DMS53 (cell line): ENCODE measurements at places on chromosomes 5 and 9.

- no peak for DNase-seq
Measured at GRCh38 chr5:103340717-103341388, 82.3 kb downstream of the MACIR start.

GRCh38 chr9:38338342-38339018 is 54.0 kb upstream of the ALDH1B1 start:
- no peak for DNase-seq

GRCh38 chr5:175885813-175886212 is 14.4 kb downstream of the CPLX2 start:
- peak; percentile 24 for DNase-seq

GRCh38 chr9:16064771-16065170 is 511.9 kb downstream of the CCDC171 start:
- no peak for DNase-seq

DNA sequence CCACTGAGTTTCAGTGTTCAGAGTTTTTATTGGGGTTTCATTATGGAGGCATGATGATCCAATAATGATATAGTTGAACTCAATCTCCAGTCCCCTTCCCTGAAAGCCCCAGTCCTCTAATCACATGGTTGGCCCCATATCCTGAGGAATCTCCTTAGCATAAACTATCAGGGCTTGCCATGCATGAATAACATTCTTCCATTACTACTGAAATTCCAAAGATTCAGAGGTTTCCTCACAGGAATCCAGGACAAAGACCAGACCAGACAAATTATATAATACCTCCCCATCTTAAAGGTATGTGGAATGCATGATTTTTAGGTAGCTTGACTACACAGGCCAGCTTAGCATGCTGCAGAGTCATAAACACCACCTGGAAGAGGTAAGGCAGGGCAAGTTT is 15.5 kb upstream of the LRRTM2 start:
- DNase-seq = no peak

GRCh38 chr5:50667023-50667652 is 701 bp downstream of the PARP8 start:
- DNase-seq = peak; percentile 79

- no peak for DNase-seq
Measured at GRCh38 chr5:152804179-152804578, 399.1 kb upstream of the NMUR2 start.

- no peak for DNase-seq
Measured at GRCh38 chr9:3578786-3579185, 53.0 kb upstream of the RFX3 start.

DNA sequence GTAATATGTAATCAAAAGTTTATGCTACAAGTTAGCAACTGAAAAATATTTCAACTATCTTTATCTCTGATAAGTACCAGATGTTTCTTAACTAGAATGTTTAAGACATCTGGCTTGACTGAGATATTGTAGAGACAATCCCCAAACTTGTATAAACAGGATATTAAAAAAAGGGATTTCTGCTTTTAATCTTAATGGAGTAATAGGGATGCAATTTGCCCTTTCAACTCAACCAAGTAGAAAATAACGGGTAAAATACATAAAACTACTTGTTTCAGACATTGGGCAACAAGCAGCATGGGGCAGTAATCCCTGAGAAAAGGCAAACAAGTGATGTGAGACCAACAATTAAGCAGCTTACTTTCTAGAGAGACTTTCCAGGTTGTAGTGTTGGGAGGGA is 9.4 kb upstream of the ADAMTS12 start:
- no peak for DNase-seq

DNA sequence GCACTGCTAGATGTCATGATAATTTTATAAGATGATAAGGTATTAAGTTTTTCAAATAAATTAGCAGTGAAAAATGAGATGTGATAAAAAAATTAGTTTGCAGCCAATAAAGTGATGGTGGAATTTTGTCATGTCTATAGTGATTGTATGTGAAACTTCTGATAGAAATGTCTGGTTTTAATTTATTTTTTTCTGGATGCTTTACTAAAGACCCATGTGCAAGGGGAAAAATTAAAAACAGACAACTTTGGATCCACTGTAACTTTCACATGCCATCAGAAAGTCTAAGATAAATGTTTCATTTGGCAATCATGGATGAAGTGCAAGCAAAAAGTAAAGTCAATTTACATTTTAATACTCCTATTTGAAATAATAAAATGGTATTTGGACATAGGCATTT is 4.4 kb upstream of the NDUFS4 start:
- DNase-seq = no peak

DNA sequence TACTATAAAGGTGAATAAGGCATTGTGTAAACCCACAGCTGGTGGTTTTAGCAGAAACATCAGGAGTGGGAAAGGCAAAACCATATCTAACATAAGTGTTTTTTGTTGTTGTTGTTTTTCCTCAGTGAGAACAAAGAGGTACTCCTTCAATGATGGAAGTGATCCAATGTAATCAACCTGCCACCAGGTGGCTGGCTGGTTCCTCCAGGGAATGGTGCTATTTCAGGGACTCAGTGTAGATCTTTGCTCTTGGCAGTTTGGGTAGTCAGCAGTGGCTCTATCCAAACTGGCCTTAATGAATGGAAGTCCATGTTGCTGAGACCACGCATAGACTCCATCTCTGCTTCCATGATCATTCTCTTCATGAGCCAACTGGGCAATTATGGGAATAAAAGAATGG is 10.8 kb downstream of the DMRTA1 start:
- peak; percentile 64 for DNase-seq

DNA sequence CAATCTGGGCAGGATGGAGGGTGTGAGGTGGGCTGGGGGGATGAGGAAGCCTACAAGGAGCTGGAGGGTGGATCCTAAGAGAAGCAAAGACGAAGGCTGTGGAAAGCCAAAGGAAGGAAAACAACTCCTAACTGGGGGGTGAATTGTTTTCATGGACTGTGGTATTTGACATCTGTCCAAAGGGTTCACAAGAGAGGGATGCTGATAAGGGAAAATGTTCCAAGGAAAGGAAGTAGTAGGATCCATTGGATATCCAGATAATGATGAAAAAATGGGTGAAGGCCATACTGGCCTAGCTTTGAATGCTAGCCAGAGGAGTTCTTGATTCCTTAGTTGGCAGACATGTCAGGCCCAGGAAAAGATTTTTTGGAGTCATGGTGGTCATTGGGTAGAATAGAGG is 51.8 kb upstream of the FOXI1 start:
- DNase-seq = no peak

- DNase-seq = peak; percentile 81
Measured at GRCh38 chr9:129726322-129727160, 26.3 kb downstream of the PTGES start.

GRCh38 chr9:90774682-90775081 is 26.9 kb upstream of the SYK start:
- DNase-seq = peak; percentile 26

- DNase-seq = peak; percentile 77
Measured at GRCh38 chr5:60677850-60678664, 21.9 kb downstream of the DEPDC1B start.

- no peak for DNase-seq
Measured at GRCh38 chr9:4620881-4621555, 41.1 kb upstream of the PLPP6 start.

DNA sequence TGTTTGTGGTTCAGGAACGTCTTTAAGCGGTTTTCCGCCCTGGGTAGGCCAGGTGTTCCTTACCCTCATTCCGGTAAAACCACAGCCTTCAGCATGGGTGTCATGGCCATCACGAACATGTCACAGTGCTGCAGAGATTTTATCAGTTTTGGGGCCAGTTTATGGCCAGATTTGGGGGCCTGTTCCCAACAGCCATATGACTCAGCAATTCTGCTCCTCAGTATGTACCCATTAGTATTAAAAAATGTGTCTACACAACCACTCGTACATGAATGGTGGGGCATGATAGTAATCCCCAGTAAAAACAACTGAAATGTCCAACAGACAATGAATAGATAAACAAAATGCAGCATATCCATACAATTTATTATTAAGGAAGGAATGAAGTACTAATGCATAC is 51.9 kb upstream of the TTC23L start:
- no peak for DNase-seq

DNA sequence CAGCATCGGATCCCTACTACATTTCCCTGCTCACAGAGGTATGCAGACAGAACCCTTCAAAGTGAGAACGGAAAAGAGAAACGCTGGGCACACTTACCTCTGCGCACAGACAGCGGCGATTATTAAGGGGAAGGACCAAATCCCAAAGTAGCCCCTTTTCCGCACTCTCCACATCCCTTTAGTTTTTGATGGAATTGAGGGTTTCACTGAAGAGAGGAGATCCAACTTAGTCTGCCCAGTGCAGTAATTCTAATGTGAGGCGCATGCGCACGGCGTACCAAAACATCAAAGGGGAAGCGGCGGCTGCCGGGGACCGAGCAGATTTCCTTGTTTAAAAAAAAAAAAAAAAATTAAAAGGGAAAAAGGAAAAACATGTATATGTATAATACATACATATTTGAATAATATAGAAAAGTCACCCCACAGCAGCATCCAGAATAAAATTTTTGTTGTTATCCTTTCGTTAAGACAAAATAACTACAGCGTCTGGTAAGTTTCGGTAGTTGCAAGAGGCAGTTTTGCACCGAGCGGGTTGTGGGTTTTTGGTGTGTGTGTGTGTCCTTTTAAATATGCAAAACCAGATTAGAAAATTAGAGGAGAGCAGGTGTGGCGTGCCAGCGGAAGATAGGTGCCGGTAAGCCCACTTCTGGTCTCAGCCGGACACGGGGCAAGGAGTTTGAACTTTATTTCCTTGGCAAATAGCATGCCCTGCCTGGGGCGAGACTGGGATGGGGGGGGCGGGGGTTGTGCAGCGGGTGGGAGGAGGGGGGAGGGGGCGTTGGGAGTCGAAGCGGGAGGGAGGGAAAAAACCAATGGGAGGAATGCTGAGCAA is at the start of gene GABRB2:
TSS of gene GABRB2 (minus strand) at position 256 of the 832 bp plus-strand sequence. CDS start at position 174, 82 bp downstream.
- DNase-seq = peak; percentile 85

GRCh38 chr9:85208666-85209065 is 533.1 kb downstream of the AGTPBP1 start:
- no peak for DNase-seq

DNA sequence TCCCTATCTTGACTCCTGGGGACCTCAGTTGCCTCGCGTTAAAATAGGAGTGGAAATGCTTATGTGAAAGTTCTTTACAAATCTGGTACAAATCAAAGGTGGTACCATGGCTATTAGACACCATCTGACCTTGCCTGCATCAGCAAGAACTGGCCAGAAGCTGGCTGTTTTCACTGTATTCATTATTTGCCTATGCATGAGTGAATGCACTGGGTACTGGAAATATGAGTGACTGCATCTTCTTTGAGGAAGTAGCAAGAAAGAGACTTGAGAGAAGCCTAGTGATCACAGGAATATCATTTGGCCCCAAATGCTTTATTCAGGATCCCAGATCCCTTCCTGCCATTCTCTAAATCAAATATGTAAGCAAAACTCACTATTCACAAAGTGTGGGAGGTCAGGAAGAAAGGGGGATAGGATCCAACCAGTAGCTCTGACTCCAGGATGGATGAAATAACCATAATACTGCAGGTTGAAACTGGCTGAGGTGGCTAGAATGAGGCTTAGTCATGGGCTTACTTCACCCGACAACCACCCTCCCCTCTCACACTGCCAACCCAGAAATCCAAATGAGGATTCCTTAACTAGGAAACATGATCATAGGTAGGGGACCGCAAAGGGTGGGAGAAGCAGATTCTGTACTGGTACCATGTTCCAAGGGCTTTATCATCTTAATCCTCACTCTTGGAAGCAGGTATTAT is 56.7 kb downstream of the FAM114A2 start:
- DNase-seq = no peak

DNA sequence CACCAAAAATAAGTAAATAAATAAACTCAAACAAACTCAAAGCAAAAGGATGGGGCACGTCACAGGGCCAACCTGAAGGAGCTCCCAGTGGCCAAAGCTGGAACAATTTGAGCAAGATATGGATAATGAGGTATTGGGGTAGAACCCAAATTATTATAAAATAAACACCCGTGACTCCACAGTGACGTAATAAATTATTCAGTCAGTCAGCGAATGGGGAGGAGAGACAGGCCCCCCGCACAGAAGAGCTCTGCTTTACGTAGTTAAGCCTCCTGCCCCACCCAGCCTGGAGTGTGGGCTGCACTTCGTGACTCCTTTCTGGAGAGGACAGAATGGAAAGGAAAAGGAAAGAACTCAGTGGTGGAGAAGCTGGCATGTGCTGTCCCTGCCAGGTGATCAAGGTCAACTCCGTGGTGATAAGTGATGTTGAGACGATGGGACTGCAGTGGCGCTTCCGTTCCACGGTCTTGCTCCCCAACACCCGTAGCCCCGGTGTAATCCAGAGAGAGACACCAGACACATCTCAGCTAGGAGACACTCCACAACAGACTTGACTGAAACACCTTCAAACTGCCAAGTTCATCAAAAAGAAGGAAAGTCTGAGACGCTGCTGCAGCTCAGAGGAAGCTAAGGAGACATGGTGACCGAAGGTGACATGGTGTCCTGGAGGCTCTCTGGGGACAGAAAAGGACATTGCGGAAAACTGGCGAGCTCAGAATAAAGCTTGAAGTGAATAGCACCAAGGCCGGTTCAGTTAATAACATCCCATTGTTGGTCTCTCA is 83.3 kb upstream of the COL5A1 start:
- no peak for DNase-seq

DNA sequence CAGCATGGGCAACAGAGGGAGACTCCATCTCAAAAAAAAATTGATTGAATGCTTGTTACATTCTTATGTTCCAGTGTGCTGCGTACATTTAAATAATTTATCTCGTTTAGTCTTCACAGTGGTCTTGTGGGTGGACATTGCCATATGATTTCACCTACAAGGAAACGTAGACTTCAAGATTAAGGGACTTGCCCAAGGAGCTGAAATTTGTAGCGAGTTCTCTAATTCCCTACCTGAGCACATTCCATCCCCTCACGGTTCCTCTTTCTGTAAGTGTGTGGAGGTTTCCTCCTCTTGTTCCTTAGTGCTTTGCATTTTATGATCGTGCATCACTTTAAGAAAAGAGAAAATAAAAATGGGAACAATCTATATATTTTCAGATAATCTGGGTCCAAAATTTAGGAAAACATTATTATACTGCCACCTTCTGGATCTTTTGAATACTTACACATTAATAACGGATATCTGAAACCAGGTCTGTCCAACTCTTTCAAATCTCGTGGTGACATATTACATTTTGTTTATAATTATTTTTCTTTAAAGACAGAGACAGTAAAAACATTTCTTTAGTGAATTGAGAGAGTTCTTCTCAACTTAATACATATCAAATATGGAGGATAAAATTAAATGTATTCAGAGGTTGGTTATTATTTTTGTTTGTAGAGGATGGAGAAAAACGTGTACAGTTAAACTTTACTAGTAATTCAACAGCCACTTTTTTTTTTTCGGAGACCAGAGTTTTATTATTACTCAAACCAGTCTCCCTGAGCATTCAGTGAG is 29.9 kb upstream of the C7 start:
- peak; percentile 38 for DNase-seq

- no peak for DNase-seq
Measured at GRCh38 chr5:105961572-105961971, 1709.2 kb downstream of the EFNA5 start.

- peak; percentile 62 for DNase-seq
Measured at GRCh38 chr5:42636425-42636824, 120.2 kb upstream of the CCDC152 start.

DNA sequence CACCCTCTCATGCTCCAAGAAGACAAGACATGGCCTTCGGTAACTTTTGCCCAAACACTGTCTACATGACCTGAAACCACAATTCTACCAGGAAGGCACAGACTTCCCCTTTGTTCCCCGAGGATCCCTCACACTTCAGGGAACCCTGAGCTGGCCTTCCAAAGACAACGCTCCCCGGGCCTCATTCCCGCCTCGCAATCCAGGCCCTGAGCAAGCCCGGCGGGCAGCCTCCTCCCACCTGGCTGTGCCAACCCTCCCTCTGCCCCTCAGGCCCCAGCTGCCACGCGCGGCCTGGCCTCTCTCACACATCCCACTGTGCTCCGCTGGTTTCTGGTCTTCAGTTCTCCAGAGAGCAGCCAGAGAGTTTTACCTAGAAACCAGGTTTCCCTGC is 7.3 kb downstream of the QSOX2 start:
- DNase-seq = no peak
